Foreskin fibroblast (primary cell): ENCODE measurements at places on chromosomes 3 and 15.

- DNase-seq: peak; percentile 42
Observed at GRCh38 chr15:81337713-81338157, 13.8 kb upstream of the STARD5 start.

GRCh38 chr3:278300-279064, 81.9 kb downstream of the CHL1 start:
- DNase-seq: no peak

- DNase-seq: no peak
Observed at GRCh38 chr3:53496984-53497383, 2.6 kb downstream of the CACNA1D start.

GRCh38 chr3:113791381-113791780, 44.5 kb downstream of the ATP6V1A start:
- peak; percentile 5 for DNase-seq

GRCh38 chr3:150733936-150734794, 28.8 kb downstream of the SIAH2 start:
- DNase-seq: no peak
